ENCODE measurements at places on chromosomes 4 and X. TPM values are rescaled to one million over a fixed set of nuclear protein-coding genes. Genes with fewer than 3 reads are reported as not detected.

DNA sequence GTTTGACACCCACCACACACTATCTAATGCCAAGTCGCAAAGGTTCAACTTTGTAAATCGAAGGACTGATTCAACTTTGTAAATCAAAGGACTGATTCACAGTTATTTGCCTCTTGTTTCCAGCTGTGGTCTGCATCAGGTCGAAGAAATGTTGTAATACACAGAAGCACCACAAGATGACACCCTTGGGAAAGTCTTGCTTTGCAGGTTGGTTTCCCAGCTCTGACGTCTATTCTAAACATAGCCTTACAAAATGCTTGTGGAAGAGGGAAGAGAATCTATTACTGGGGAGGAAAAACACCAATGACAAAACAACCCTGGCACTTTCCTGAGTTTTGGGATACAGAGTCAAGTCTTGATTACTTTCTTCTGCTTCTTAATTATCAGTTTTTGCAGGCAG, 35.3 kb downstream of the SUPT20HL1 start:
- no peak overlapping the region for H3K27ac ChIP-seq
- H3K4me3 ChIP-seq: no peak overlapping the region
- peak; percentile 62 for DNase-seq

- H3K27ac ChIP-seq: no peak overlapping the region
- no peaks in the 10 kb centered on the region for H3K27me3 ChIP-seq
- H3K36me3 ChIP-seq: no peaks in the 10 kb centered on the region
- H3K4me3 ChIP-seq: no peak overlapping the region
Observed at GRCh38 chr4:4730249-4730648, 129.2 kb upstream of the MSX1 start.

GRCh38 chrX:96591421-96591820, 93.2 kb upstream of the DIAPH2 start:
- H3K27me3 ChIP-seq: no peaks in the 10 kb centered on the region
- no peak overlapping the region for H3K4me3 ChIP-seq
- no peak for DNase-seq

GRCh38 chr4:38316045-38316444, 348.0 kb upstream of the KLF3 start:
- no peak for DNase-seq
- no peaks in the 10 kb centered on the region for H3K36me3 ChIP-seq
- H3K27ac ChIP-seq: no peak overlapping the region
- peaks cover 17% of the 10 kb centered on the region for H3K4me1 ChIP-seq
- no peaks in the 10 kb centered on the region for H3K27me3 ChIP-seq
- H3K4me3 ChIP-seq: no peak overlapping the region

DNA sequence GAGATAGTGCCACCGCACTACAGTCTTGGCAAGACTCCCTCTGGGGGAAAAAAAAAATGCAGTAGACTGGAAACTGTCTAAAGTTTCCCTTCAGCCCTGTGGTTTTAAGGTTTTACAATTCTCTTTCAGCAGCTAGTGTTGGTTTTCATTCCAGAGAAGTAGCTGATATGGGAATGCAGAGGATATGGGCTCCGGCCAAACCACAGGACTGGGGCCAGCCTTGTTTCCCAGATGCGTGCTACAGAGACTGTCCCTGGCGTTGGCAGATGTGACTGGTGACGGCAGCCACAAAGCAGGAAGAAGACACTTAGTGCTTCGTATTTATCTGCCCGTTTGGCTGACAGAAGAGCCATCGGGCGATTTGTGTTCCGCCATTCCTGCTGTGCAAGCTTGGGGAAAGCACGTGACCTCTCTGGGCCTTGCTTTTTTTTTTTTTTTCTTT, 43.2 kb downstream of the ZBTB49 start:
- H3K4me3 ChIP-seq: no peak overlapping the region
- no peak for DNase-seq
- no peak overlapping the region for H3K27ac ChIP-seq
- H3K36me3 ChIP-seq: no peaks in the 10 kb centered on the region
- H3K27me3 ChIP-seq: no peaks in the 10 kb centered on the region

- H3K27me3 ChIP-seq: no peaks in the 10 kb centered on the region
- H3K36me3 ChIP-seq: no peaks in the 10 kb centered on the region
- H3K27ac ChIP-seq: no peak overlapping the region
- no peaks in the 10 kb centered on the region for H3K4me1 ChIP-seq
- no peak for DNase-seq
- no peak overlapping the region for H3K4me3 ChIP-seq
Observed at GRCh38 chrX:19589105-19589504, 73.8 kb upstream of the MAP3K15 start.

- no peak overlapping the region for H3K27ac ChIP-seq
- no peak for DNase-seq
- no peak overlapping the region for H3K4me3 ChIP-seq
- no peaks in the 10 kb centered on the region for H3K27me3 ChIP-seq
- H3K36me3 ChIP-seq: no peaks in the 10 kb centered on the region
Observed at GRCh38 chr4:155960522-155960921, 6.9 kb upstream of the CTSO start.

DNA sequence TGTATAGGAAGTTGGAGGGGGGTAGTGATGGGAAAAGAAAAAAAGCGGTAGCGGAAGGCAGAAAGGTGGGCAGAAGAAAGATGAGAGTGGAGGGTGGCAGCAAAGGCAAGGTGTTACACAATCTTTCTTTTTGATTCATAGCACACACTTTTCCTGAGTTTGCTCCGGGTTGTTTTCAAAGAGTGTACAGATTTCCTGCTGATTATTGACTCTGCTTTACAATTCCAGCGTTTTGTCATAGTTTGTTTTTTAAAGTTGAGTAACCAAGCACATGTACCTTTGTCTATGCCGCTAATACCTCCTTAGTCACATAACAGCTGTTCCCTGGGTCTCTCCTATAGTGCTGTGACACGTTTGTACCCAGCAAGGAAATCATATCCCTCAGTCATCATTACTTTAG, 50.3 kb downstream of the AGA start:
- no peak overlapping the region for H3K4me3 ChIP-seq
- no peaks in the 10 kb centered on the region for H3K36me3 ChIP-seq
- H3K27me3 ChIP-seq: no peaks in the 10 kb centered on the region
- DNase-seq: no peak

GRCh38 chr4:61447918-61448317, 247.8 kb downstream of the ADGRL3 start:
- no peak for DNase-seq
- no peak overlapping the region for H3K4me3 ChIP-seq
- H3K27ac ChIP-seq: no peak overlapping the region
- peaks cover 33% of the 10 kb centered on the region for H3K4me1 ChIP-seq

- no peaks in the 10 kb centered on the region for H3K36me3 ChIP-seq
- H3K27me3 ChIP-seq: no peaks in the 10 kb centered on the region
- peaks cover 6% of the 10 kb centered on the region for H3K4me1 ChIP-seq
- peak overlapping the region; percentile 83 for H3K4me3 ChIP-seq
Observed at GRCh38 chr4:186725469-186726425, 2.1 kb upstream of the FAT1 start.

- no peaks in the 10 kb centered on the region for H3K27me3 ChIP-seq
- H3K4me3 ChIP-seq: no peak overlapping the region
- H3K4me1 ChIP-seq: no peaks in the 10 kb centered on the region
- DNase-seq: no peak
- H3K36me3 ChIP-seq: no peaks in the 10 kb centered on the region
Observed at GRCh38 chr4:157314906-157315305, 94.4 kb downstream of the GRIA2 start.

DNA sequence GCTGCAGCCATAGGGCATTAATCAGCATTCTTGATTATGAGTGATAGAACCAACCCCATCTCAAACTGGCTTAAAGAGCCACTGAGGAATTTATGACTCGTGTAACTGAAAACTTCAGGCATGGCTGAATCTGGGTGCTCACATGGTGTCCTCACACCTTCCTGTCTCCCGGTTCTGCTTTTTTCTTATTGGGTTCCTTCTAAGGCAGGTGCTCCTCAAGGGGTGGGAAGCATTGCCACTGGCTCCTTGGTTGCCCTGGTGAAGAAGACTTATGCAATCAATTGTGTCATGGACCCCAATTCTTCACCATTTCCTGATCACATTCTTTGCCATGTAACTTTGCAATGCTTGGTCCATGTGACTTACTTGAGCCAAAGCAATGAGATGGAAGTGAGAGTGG, 4.3 kb upstream of the ZCCHC4 start:
- H3K27me3 ChIP-seq: no peaks in the 10 kb centered on the region
- no peak for DNase-seq
- H3K4me3 ChIP-seq: no peak overlapping the region
- H3K27ac ChIP-seq: no peak overlapping the region
- H3K4me1 ChIP-seq: peaks cover 15% of the 10 kb centered on the region

GRCh38 chr4:184322328-184323025, 104.8 kb upstream of the ENPP6 start:
- no peaks in the 10 kb centered on the region for H3K4me1 ChIP-seq
- H3K27me3 ChIP-seq: no peaks in the 10 kb centered on the region
- H3K36me3 ChIP-seq: no peaks in the 10 kb centered on the region
- no peak overlapping the region for H3K4me3 ChIP-seq
- DNase-seq: no peak

- no peaks in the 10 kb centered on the region for H3K4me1 ChIP-seq
- DNase-seq: no peak
- no peaks in the 10 kb centered on the region for H3K27me3 ChIP-seq
Observed at GRCh38 chr4:115279330-115279729, 165.9 kb upstream of the NDST4 start.

GRCh38 chr4:137702512-137702911, 170.2 kb upstream of the PCDH18 start:
- no peak overlapping the region for H3K27ac ChIP-seq
- no peak overlapping the region for H3K4me3 ChIP-seq
- H3K4me1 ChIP-seq: no peaks in the 10 kb centered on the region

DNA sequence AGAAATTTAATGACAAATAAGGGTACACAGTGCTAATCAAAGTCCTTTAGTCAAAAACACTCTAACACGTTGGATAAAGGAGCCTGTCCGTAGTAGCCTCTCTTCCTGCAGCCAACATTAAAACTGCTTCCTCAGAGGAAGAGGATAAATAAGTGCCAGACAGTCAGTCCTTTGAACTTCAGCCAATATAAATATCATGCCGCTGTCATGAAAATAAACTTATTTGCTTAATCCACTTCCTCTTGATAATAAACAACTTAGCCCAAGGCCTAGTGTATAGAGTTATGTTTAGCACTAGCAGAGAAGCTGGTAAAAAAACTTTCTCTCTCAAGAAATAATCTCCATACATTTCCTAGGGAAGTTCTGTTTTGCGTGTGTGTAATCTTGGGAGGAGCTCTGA, 196.7 kb downstream of the HS3ST1 start:
- no peak overlapping the region for H3K4me3 ChIP-seq
- no peak overlapping the region for H3K27ac ChIP-seq
- no peaks in the 10 kb centered on the region for H3K4me1 ChIP-seq
- no peaks in the 10 kb centered on the region for H3K36me3 ChIP-seq

GRCh38 chr4:144572660-144573059, 73.3 kb upstream of the HHIP start:
- peak; percentile 12 for DNase-seq
- no peaks in the 10 kb centered on the region for H3K27me3 ChIP-seq
- H3K4me1 ChIP-seq: no peaks in the 10 kb centered on the region
- no peak overlapping the region for H3K4me3 ChIP-seq

GRCh38 chrX:11683057-11683456, 17.3 kb upstream of the ARHGAP6 start:
- H3K36me3 ChIP-seq: no peaks in the 10 kb centered on the region
- H3K4me3 ChIP-seq: no peak overlapping the region
- H3K27ac ChIP-seq: no peak overlapping the region
- no peak for DNase-seq
- H3K27me3 ChIP-seq: no peaks in the 10 kb centered on the region

GRCh38 chrX:11435568-11435967, 142.4 kb downstream of the AMELX start:
- peaks cover 13% of the 10 kb centered on the region for H3K4me1 ChIP-seq
- H3K27me3 ChIP-seq: no peaks in the 10 kb centered on the region
- no peaks in the 10 kb centered on the region for H3K36me3 ChIP-seq
- H3K4me3 ChIP-seq: no peak overlapping the region

- no peaks in the 10 kb centered on the region for H3K36me3 ChIP-seq
- H3K27ac ChIP-seq: peak overlapping the region; percentile 97
- peaks cover 41% of the 10 kb centered on the region for H3K4me1 ChIP-seq
- H3K4me3 ChIP-seq: no peak overlapping the region
- no peak for DNase-seq
- H3K27me3 ChIP-seq: no peaks in the 10 kb centered on the region
Observed at GRCh38 chrX:41480508-41481260, 33.5 kb downstream of the NYX start.

DNA sequence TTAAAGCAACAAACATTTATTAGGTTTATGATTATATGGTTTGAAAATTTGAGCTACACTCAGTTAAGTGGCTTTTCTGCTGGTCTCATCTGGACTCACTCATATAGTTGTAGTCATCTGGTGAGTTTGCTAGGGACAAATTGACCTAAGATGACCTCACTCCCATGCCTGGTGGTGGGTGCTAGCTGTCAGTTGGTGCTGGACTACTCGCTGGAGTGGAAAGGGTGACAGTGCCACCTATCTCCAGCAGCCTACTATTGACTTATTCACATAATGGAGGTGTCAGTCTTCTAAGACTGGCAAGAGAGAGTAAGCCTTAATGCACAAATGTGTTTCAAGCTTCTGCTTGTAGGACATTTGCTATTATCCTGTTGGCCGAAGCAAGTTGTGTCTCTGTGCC, 88.2 kb downstream of the TASL start:
- H3K27me3 ChIP-seq: no peaks in the 10 kb centered on the region
- DNase-seq: peak; percentile 26
- H3K27ac ChIP-seq: no peak overlapping the region
- no peak overlapping the region for H3K4me3 ChIP-seq

GRCh38 chr4:189081826-189082225, 858.8 kb upstream of the FRG1 start:
- no peaks in the 10 kb centered on the region for H3K36me3 ChIP-seq
- H3K27ac ChIP-seq: no peak overlapping the region
- no peaks in the 10 kb centered on the region for H3K27me3 ChIP-seq
- no peaks in the 10 kb centered on the region for H3K4me1 ChIP-seq

- H3K4me3 ChIP-seq: no peak within 1 kb of the TSS
- H3K27ac ChIP-seq: no peak within 1 kb of the TSS
- no peaks in the 10 kb centered on the region for H3K27me3 ChIP-seq
Observed at GRCh38 chr4:176268963-176269362, at the start of gene ASB5. Gene ASB5, minus strand, starts transcription at chr4:176269222. Its CDS starts 114 bp downstream, at chr4:176269108.

- DNase-seq: no peak
- H3K27me3 ChIP-seq: no peaks in the 10 kb centered on the region
- no peak overlapping the region for H3K4me3 ChIP-seq
- no peak overlapping the region for H3K27ac ChIP-seq
- no peaks in the 10 kb centered on the region for H3K4me1 ChIP-seq
Observed at GRCh38 chrX:41707218-41707617, 16.8 kb upstream of the GPR82 start.

FAM9B gene
- not detected for total RNA-seq

TCP11X1 gene
- total RNA-seq: not detected

F11 gene
- not detected for total RNA-seq

BCORL1 gene
- total RNA-seq: 21.1 TPM

PRRG1 gene
- total RNA-seq: 14.0 TPM

MXRA5 gene
- not detected for total RNA-seq

C4orf51 gene
- not detected for total RNA-seq

TACC3 gene
- 106 TPM for total RNA-seq

SUPT20HL2 gene
- not detected for total RNA-seq

All from Caco-2 (cell line).